ENCODE measurements at places on chromosomes 16 and 17. TPM values are rescaled to one million over a fixed set of nuclear protein-coding genes. Genes with fewer than 3 reads are reported as not detected.

TNS4 gene
- total RNA-seq: 1.9 TPM

TAC4 gene
- total RNA-seq: not detected

CIITA gene
- 4.0 TPM for total RNA-seq

SLC6A2 gene
- not detected for total RNA-seq

SHCBP1 gene
- 1.3 TPM for total RNA-seq

TSEN54 gene
- total RNA-seq: 116 TPM

NXN gene
- total RNA-seq: 0.95 TPM

KRT33A gene
- total RNA-seq: not detected
